ENCODE measurements at places on chromosomes 5 and 9. TPM values are rescaled to one million over a fixed set of nuclear protein-coding genes. Genes with fewer than 3 reads are reported as not detected.

Gene FST
- total RNA-seq, result 0.28 TPM

Gene TRIM36
- 0.17 TPM for total RNA-seq

GRCh38 chr5:118006219-118006618 is 982.1 kb downstream of the DTWD2 start:
- H3K27me3 ChIP-seq, result no peaks in the 10 kb centered on the region
- H3K4me3 ChIP-seq, result no peak overlapping the region
- no peaks in the 10 kb centered on the region for H3K36me3 ChIP-seq

- H3K36me3 ChIP-seq, result peaks cover 22% of the 10 kb centered on the region
- DNase-seq, result no peak
- no peaks in the 10 kb centered on the region for H3K27me3 ChIP-seq
- H3K4me1 ChIP-seq, result peaks cover 12% of the 10 kb centered on the region
- no peak overlapping the region for H3K4me3 ChIP-seq
These were observed 34.6 kb downstream of the CSF1R start for GRCh38 chr5:150051657-150052195.

DNA sequence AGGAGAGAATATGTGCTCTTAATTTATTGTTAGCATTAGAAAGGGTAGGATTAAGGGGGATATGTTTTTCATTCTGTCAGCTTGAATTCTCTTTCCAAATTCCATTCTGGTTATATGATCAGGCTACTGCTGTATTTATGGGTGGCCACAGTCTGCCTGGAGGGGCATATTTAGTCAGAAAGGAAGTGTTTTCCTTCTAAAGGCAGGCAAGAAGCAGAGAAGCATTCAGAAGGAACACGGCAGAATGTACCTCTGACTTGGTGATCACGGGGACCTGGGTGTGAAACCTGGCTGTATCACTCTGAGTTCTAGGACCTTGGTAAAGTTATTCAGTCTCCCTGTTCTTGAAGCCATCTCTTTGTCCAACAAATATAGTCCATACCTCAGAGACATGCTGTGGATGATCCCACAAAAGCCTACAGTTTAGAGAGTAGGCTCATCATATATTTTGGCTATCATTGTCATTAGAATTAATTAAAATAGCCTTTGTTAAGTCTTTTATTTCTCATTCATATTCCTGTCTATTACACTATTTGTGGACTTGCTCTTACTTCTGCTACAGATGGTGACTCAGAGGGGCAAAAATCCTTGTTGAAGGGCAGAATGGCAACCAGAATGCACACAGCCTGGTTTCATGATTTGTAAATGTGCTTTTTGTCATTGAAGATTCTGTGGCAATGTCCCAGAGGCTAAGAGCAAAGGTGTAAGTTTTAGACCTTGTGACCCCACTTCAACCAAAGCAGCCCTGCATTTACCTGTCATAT is 2.7 kb downstream of the TNC start:
- no peaks in the 10 kb centered on the region for H3K4me1 ChIP-seq
- H3K27ac ChIP-seq, result no peak overlapping the region
- H3K4me3 ChIP-seq, result no peak overlapping the region
- no peaks in the 10 kb centered on the region for H3K36me3 ChIP-seq
- H3K27me3 ChIP-seq, result peaks cover 55% of the 10 kb centered on the region
- DNase-seq, result no peak

DNA sequence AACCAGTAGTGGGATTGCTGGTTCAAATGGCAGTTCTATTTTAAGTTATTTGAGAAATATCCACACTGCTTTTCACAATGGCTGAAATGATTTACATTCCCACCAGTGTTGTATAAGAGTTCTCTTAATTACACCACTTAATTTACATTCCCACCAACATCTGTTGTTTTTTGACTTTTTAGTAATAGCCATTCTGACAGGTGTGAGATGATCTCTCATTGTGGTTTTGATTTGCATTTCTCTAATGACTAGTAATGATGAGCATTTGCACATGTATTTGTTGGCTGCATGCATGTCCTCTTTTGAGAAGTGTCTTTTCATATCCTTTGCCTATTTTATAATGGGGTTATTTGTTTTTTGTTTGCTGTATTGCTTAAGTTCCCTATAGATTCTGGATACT is 688.3 kb downstream of the PRR16 start:
- no peak overlapping the region for H3K27ac ChIP-seq
- no peaks in the 10 kb centered on the region for H3K4me1 ChIP-seq
- DNase-seq, result no peak
- no peaks in the 10 kb centered on the region for H3K27me3 ChIP-seq
- no peaks in the 10 kb centered on the region for H3K36me3 ChIP-seq
- H3K4me3 ChIP-seq, result no peak overlapping the region

All from activated naive CD8-positive, alpha-beta T cell treated with anti-CD3 and anti-CD28 coated beads, Interleukin-2, amount 10 ng/mL, durations not matched to agents 7 days and 5 days (primary cell).